Mesenchymal stem cell (in vitro differentiated cells and primary cell): ENCODE measurements at places on chromosomes 2 and 18.

DNA sequence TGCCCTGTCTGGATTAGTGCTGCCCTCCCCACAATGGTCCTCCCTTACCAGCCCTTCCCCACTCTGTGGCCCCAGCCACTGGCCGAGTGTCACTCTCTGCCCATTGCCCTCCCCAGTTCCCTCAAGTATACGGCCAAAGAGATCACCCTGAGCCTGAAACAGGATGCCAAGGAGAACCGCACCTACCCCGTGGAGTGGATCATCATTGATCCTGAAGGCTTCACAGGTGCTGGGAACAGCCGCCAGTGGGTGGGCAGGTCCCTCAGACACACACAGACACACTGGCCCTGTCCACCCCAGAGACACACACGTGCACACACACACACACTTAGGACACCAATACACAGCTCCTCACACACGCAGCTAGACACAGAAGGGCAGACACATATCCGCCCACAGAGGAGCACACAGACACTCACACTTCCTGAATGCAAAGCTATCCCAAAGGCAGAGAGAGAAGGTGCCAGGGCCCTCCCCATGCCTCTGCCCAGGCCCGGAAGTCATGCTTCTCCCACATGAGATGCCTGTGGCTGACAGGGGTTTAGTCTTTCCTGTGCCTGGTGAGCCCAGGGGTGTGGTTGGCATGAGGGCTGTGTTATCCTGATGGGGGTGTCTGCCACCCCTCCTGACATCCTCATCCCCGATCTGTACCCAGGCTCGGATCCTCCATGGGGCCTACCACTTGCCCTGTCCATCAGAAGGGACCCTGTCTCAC, 2.9 kb downstream of the CHRND start:
- H3K4me1 ChIP-seq, result peaks cover 6% of the 10 kb centered on the region
- H3K27me3 ChIP-seq, result peaks cover 34% of the 10 kb centered on the region
- no peak for DNase-seq
- no peak overlapping the region for H3K27ac ChIP-seq

DNA sequence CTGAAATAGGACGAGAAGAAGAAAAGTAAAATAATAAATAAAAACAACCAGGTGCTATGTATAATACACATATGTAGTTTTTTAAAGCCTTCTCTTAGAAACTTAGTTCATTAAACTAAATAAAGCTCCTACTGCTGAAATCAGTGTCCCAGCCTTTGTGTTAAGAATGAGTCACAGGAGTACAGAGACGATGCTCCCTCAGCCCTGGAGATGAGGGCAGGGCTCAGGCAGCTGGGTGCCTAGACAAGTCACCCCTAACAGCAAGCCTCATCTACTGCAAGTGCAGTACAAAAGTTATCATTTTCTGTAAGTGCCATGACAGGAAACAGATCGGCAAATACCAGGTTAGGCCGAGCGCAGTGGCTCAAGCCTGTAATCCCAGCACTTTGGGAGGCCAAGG, 18.2 kb downstream of the KIDINS220 start:
- H3K4me3 ChIP-seq, result no peak overlapping the region
- DNase-seq, result peak; percentile 38
- peaks cover 3% of the 10 kb centered on the region for H3K4me1 ChIP-seq
- H3K27me3 ChIP-seq, result no peaks in the 10 kb centered on the region
- peaks cover 62% of the 10 kb centered on the region for H3K36me3 ChIP-seq

GRCh38 chr18:4636967-4637366, 181.9 kb upstream of the DLGAP1 start:
- no peak overlapping the region for H3K4me3 ChIP-seq
- no peaks in the 10 kb centered on the region for H3K4me1 ChIP-seq
- no peaks in the 10 kb centered on the region for H3K36me3 ChIP-seq
- no peak for DNase-seq
- H3K27me3 ChIP-seq, result no peaks in the 10 kb centered on the region

DNA sequence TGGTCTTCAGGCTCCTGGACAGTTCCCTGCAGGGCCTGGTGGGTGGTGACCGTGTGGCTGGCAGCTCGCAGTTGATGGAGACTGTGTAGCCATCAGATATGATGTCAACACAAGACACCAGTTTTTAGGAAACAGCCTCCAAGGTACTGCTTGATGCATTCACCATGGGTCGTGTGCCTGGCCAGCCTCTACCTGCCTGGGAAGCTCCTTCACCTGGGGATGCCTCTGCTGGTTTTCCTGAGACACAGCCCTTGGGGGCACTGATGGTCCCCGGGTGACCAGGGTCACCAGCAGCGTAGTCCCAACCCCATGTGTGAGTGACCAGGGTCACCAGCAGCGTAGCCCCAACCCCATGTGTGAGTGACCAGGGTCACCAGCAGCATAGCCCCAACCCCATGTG, 33.6 kb upstream of the KCNG2 start:
- DNase-seq, result no peak
- no peak overlapping the region for H3K4me3 ChIP-seq
- no peaks in the 10 kb centered on the region for H3K27me3 ChIP-seq
- H3K36me3 ChIP-seq, result no peaks in the 10 kb centered on the region
- no peaks in the 10 kb centered on the region for H3K4me1 ChIP-seq
- no peak overlapping the region for H3K27ac ChIP-seq

GRCh38 chr2:96937586-96937985, 48.8 kb downstream of the FAM178B start:
- DNase-seq, result no peak
- no peaks in the 10 kb centered on the region for H3K36me3 ChIP-seq

GRCh38 chr18:31646332-31647126, 37.9 kb downstream of the B4GALT6 start:
- H3K4me1 ChIP-seq, result peaks cover 3% of the 10 kb centered on the region
- no peaks in the 10 kb centered on the region for H3K27me3 ChIP-seq
- no peaks in the 10 kb centered on the region for H3K36me3 ChIP-seq
- H3K27ac ChIP-seq, result no peak overlapping the region
- DNase-seq, result peak; percentile 38

DNA sequence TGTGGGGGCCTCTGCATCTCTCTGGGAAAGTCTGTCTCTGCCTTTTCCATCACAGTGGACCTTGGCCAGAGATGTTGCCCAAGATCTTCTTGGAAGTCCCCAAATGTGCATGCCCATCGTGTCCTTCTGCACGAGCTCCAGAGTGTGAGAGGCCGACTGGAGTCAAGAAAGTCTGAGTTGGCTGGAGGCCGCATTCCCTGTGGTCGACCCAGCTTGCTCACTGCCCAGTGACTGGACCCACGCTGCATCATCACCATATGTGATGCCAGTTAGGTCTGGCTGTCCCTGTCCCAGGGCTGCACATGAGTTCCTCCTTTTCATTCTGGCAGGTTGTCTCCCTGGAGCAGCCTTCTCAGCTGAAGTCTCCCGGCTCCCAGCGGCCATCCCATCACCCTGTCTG, 93.8 kb downstream of the ARL4C start:
- peaks cover 10% of the 10 kb centered on the region for H3K4me1 ChIP-seq
- DNase-seq, result no peak
- no peak overlapping the region for H3K27ac ChIP-seq

- no peak overlapping the region for H3K27ac ChIP-seq
- peaks cover 2% of the 10 kb centered on the region for H3K4me1 ChIP-seq
- no peak overlapping the region for H3K4me3 ChIP-seq
- no peaks in the 10 kb centered on the region for H3K36me3 ChIP-seq
Observed at GRCh38 chr2:217482056-217482710, 520.6 kb downstream of the TNS1 start.

- H3K27me3 ChIP-seq, result peaks cover 96% of the 10 kb centered on the region
- peak overlapping the region; percentile 38 for H3K4me3 ChIP-seq
- H3K4me1 ChIP-seq, result peaks cover 24% of the 10 kb centered on the region
Observed at GRCh38 chr2:176088048-176088936, 4.2 kb upstream of the HOXD13 start.

DNA sequence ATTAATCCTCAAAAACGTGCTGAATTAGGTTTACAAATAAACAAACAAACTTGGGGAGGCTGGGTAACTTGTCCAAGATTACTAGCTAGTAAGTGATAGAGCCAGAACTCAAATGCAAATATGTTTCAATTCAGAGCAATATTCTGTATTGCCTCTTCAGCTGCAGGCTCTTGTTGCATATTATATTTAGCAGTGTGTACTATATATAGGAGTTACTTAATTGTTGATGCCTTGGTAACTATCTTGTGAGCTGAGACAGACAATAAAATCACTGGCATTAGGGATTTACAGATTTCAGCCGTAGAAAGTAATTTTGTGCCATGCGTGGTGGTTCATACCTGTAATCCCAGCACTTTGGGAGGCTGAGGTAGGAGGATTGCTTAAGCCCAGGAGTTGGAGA, 10.2 kb upstream of the ANKRD12 start:
- no peak for DNase-seq
- H3K4me3 ChIP-seq, result no peak overlapping the region
- no peak overlapping the region for H3K27ac ChIP-seq
- H3K27me3 ChIP-seq, result no peaks in the 10 kb centered on the region
